Heart right ventricle (tissue), 16 donors: ENCODE measurements at places on chromosomes 6 and 20. TPM values are rescaled to one million over a fixed set of nuclear protein-coding genes. Genes with fewer than 3 reads are reported as not detected.

- H3K4me1 ChIP-seq, result peaks cover 29% of the 10 kb centered on the region
- no peak for DNase-seq
- H3K36me3 ChIP-seq, result peaks cover 29% of the 10 kb centered on the region
- no peak overlapping the region for H3K27ac ChIP-seq
- H3K4me3 ChIP-seq, result no peak overlapping the region
- no peaks in the 10 kb centered on the region for H3K27me3 ChIP-seq
Measured at GRCh38 chr6:111721753-111722154, 116.1 kb upstream of the TRAF3IP2 start.

- no peaks in the 10 kb centered on the region for H3K27me3 ChIP-seq
- no peak for DNase-seq
- peaks cover 11% of the 10 kb centered on the region for H3K4me1 ChIP-seq
- H3K27ac ChIP-seq, result no peak overlapping the region
Measured at GRCh38 chr6:169185692-169186485, 67.8 kb downstream of the THBS2 start.

DNA sequence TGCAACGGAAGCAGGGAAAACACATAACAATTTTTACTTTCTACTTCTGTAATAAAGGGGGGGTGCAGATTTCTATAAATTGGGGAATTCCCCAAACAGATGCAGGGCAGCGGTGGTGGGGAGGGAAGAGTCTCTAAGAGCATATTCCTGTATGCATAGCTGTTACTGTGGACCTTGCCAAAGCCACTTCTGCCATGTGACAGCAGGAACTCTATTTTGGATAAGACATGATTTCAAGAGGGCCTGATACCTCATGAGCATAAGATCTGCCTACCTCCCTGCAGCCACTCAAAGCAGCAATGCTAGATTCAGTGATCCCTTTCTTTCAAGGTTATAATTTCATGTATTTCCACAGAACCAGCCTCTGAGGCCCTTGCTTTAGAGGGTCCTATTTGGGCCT lies 86.2 kb upstream of the CNKSR3 start:
- H3K36me3 ChIP-seq, result no peaks in the 10 kb centered on the region
- no peaks in the 10 kb centered on the region for H3K27me3 ChIP-seq
- H3K27ac ChIP-seq, result peak overlapping the region; percentile 76
- peak; percentile 49 for DNase-seq
- H3K4me3 ChIP-seq, result no peak overlapping the region

DNA sequence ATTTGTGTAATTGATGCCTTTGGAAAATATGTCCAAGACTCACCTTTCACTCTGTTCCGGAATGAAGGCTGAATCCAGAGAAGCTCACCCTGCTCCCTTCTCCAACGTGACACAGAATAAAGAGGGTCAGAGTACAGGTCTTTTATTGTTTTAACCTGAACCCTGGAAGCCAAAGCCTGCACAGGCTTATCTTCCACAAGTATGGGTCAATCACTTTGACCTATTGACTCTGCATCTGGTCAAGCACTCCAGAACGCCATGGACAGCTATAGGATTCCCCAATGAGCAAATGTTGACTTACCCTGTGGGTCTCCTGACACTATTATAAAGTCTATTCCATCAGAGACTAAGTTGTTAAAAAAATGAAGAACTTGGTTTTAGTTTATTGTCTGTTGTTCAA lies 158.4 kb upstream of the MYLIP start:
- H3K4me1 ChIP-seq, result no peaks in the 10 kb centered on the region
- DNase-seq, result no peak
- no peaks in the 10 kb centered on the region for H3K36me3 ChIP-seq
- H3K27ac ChIP-seq, result no peak overlapping the region
- H3K4me3 ChIP-seq, result no peak overlapping the region
- no peaks in the 10 kb centered on the region for H3K27me3 ChIP-seq

DNA sequence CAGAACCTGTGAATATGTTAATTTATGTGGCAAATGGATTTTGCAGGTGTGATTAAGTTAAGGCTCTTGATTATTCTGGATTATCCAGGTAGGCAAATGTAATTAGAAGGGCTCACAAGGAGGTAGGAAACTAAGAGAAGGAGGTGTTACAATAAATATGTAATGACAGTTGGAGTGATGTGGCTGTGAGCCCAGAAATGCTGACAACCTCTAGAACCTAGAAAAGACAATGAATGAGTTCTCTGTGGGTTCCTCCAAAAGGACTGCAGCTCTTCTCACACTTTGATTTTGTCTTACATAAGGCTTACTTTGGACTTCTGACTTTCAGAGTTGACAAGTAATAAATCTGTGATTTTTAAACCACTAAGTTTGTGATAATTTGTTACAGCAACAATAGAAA lies 406.6 kb upstream of the EPHA7 start:
- no peak for DNase-seq
- H3K4me1 ChIP-seq, result no peaks in the 10 kb centered on the region
- H3K36me3 ChIP-seq, result no peaks in the 10 kb centered on the region
- no peaks in the 10 kb centered on the region for H3K27me3 ChIP-seq
- no peak overlapping the region for H3K27ac ChIP-seq
- H3K4me3 ChIP-seq, result no peak overlapping the region

DNA sequence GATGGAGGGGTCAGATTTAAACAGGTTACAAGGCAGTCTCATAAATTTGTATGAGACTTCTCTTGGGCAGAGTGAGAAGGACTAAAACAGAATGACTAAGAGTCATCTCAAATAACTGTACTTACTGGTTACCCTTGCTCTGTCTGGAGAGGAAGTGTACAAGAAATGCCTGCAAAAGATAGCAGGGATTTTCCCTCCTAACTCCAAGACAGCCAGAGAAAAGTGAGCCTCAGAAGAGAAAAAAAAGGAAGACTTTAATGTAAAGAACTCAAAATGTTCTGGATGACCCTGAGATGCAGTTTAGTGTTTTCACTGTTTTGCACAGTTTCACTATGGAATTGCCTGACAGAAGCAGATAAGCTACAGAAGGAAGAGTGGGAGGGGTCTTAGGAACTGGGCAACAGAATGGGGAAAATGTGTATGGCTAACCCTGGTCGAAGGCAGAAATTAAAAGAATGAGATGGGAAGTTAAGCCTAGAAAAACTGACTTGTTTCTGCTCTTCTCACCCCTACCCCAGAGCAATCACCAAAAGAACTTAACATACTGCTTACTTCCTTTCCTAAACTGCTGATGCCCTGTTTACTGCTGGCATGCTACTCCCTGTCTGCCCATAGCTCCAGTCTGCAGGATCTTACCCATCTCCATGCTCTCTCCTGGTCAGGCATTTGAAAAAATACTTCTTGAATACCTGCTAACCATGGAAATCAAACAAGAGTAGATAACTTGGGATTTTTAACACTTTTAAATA lies 98.1 kb upstream of the MARCKS start:
- no peaks in the 10 kb centered on the region for H3K36me3 ChIP-seq
- peaks cover 41% of the 10 kb centered on the region for H3K4me1 ChIP-seq
- H3K27me3 ChIP-seq, result no peaks in the 10 kb centered on the region
- no peak for DNase-seq

ZFP57 gene
- not detected for total RNA-seq

- no peak overlapping the region for H3K27ac ChIP-seq
- H3K36me3 ChIP-seq, result no peaks in the 10 kb centered on the region
- H3K27me3 ChIP-seq, result no peaks in the 10 kb centered on the region
- no peaks in the 10 kb centered on the region for H3K4me1 ChIP-seq
- no peak overlapping the region for H3K4me3 ChIP-seq
Measured at GRCh38 chr6:138194287-138194686, 24.0 kb downstream of the PBOV1 start.

F13A1 gene
- 22.4 TPM for total RNA-seq

RBM38 gene
- 71.2 TPM for total RNA-seq
